ENCODE measurements at places on chromosomes 13 and 19. TPM values are rescaled to one million over a fixed set of nuclear protein-coding genes. Genes with fewer than 3 reads are reported as not detected.

The SLC15A1 gene
- 0.27 TPM for total RNA-seq

The TDRD3 gene
- total RNA-seq: 51.5 TPM

DNA sequence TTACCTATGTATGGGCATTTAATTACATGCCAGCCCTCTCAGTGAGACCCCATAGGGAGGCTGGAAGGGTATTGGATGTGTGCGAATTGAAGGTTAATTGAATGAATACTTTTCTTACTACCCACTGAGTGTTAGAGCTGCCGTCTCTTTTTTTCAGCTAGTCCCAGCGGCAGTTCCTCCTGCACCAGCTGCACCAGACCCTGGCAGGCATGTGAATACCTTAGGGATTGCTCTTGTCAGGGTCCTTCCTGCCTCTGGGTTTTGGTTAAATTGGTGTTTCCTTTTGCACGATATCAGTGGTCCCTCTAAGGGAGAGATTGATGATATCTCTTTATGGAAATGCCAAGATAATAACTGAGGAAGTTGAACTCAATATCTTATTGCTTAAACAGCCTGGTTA is 9.8 kb upstream of the CXCL17 start:
- DNase-seq: no peak

The ZNF536 gene
- total RNA-seq: 77.1 TPM

- peak; percentile 98 for DNase-seq
Observed at GRCh38 chr19:6516018-6516658, 14.0 kb upstream of the TUBB4A start.

The EFNB2 gene
- total RNA-seq: 26.0 TPM

The TFPT gene
- 3.9 TPM for total RNA-seq

- no peak for DNase-seq
Observed at GRCh38 chr13:75194717-75195462, 287.1 kb downstream of the TBC1D4 start.

DNA sequence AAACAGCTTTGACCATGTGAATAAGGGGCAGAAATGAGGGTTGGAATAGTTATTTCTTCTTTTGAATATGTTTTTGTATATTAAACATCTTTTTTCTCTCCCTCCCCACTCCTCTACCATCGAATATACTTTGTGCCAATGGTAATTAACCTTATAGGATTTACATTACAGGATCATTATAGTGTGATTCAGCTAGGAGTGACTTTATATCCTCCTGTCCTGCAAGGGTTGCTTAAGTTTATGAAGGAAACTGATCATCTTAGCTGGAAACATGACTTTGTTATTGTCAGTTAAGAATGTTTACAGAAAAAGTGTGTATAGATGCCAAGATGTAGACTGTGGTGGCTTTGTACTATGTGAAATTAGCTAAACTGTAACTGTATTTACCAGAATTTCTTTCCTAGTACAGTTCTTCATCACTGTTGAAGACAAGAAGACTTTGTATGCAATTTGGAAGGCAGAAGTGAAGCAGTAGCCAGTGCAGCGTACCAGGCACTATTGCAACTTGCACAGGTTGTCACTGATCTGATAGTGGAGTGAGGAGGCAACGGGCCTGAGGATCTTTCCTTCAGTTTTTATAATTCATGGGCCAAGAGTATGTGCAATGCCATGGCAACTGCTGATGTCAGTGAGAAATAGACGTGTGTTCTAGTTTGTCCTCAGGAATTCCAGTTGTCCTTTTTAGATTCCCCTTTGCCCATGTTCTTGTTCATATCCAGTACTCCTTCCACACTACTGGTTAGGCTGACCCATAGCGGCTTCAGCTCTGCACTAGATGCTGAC is 8.2 kb upstream of the PAN3 start:
- no peak for DNase-seq

The KCNK6 gene
- 1.7 TPM for total RNA-seq

The WDR88 gene
- not detected for total RNA-seq
